ENCODE measurements at places on chromosomes 3 and 15.

DNA sequence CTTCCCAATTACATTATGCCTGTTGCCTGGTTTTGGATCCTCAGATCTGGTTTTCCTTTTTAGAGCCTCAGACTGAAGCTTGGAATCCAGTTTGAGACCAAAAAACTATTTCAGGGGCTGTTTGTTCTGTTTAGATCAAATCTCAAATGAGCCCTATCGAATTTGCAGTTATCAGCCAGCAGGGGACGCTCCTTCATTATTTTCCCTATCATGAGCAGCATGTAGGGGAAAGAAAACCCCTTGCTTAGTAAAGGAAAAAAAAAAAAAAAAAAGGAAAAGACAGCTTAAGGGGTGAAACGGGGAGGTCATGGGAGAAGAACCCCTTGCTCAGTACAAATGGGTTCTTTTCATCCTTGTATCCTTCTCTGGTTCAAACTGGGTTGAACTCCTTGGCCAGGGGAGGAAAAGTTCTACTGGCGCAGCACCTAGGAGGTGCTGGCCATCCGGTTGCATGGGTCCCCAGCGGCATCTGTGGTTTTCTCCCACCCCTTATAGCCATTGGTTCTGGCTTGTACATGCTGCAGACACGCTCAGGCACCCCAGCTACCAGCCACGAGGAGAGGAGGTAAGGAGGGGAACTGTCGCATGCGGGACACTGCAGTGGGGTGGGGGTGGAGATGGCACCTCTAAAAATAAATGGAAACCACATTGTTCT lies 1375.1 kb upstream of the ALCAM start:
- DNase-seq = peak; percentile 3

DNA sequence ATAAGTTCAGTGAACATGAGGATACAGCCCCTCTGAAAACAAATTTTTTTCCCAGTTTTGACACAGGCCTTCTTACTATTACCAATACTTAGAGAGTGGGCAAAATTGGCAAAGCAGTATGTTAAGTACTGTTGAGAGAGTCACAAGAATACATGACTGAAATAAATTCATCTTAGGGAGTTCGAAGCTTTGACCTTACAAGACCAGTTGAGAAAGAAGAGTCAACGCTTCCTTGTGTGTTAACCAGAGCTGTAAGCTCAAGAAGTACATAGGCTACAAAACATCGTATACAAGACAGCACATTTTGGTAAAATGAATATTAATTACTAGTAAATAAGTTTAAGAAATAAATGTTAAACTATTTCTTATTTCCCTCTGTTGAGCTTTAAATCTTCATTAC lies 164.4 kb upstream of the RORA start:
- no peak for DNase-seq

DNA sequence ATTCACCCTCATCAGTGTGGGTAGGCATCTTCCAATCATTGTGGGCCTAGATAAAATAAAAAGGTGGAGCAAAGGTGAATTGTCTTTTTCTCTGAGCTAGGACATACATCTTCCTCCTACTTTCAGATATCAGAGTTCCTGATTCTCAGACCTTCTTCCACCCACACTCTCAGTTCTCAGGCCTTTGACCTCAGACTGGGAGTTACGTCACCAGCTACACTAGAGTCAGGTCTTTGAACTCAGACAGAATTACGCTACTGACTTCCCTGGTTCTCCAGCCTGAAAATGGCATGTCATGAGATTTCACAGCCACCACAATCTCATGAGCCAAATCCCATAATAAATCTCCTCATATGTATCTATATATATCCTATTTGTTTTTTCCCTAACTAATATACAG lies 39.0 kb downstream of the STRIT1 start:
- DNase-seq = no peak

DNA sequence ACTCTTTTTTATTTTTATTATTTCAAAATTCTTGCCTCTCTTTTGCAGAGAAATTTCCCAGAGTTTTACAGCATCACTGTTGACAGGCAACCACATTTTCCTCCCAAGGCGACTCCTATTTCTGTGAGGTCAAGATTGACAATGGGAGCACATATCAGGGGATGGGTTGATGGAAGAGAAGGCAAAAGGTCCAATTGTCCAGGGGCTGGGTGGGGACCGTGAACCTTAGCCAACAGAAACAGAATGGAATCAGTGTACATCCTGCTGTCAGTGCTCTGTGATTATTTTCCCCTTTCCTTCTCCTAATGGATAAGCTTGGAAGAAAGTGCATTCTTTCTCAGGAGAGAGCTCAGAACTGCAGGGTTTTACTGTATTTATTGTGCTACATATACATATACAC lies 42.4 kb downstream of the CNTN6 start:
- DNase-seq = no peak

GRCh38 chr15:85547386-85547785 lies 167.0 kb downstream of the AKAP13 start:
- DNase-seq = no peak

GRCh38 chr3:61807865-61808276 lies 246.5 kb downstream of the PTPRG start:
- no peak for DNase-seq

DNA sequence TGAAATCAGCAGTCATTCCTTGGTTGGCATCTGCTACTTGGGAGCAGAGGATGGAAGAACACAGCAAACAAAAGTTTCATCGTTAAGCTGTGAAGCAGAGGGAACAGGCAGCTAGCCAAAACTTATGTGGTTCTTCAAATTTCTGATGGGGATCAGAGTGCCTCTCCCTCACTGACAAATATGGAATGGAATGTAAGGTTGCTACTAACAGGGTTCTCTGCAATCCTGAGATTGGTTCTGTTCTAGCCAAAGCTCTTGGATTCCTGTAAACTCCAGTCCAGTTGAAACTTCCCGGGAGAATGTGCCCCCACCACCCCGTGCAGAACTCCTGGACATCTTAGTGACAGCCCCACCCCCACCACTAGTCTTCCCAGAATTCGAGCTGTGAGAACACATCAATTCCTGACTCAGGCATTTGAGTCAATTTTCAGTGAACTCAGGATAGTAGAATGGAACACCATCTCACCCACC lies 55.9 kb upstream of the PHLDB2 start:
- peak; percentile 94 for DNase-seq

GRCh38 chr15:56385908-56386307 lies 20.7 kb downstream of the TEX9 start:
- DNase-seq = no peak

- DNase-seq = no peak
Observed at GRCh38 chr15:41169781-41170180, 53.7 kb upstream of the INO80 start.

GRCh38 chr3:125257536-125257935 lies 45.0 kb upstream of the SLC12A8 start:
- DNase-seq = no peak

- peak; percentile 91 for DNase-seq
Observed at GRCh38 chr3:177835008-177835407, 637.7 kb upstream of the TBL1XR1 start.

DNA sequence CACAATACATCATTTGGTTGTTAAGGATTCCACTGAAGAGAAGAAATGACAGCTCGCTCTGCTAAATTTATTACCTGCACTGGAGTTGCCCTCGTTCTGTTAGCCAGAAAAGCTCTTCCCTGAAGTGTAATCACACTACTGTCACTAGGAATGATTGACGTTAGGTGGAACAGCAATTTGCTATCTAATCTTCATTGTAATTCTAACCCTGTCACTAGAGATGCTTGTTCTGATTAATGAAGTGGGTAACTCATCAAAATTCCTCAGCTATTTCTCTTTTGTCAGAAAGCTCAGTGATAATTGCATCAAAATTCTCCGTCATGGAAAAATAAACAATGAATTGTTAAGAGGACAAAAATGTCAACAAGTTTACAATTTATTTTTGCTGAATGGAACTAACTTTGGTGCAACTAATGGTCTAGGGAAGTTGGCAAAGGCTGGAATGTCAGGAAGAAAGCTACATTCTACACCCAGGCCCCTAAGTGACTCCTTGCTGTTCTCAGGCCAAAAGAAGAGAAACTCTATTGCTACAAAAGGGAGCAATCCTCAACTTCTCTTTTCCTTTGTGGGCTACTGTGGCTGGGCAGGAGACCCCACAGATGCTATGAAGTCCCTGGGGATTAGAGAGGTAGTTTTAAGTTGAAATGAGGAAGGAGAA lies 34.1 kb downstream of the CCDC191 start:
- no peak for DNase-seq

- DNase-seq = no peak
Observed at GRCh38 chr3:170002879-170003278, 34.9 kb upstream of the GPR160 start.

- DNase-seq = no peak
Observed at GRCh38 chr3:130850044-130850797, 43.7 kb upstream of the ATP2C1 start.

DNA sequence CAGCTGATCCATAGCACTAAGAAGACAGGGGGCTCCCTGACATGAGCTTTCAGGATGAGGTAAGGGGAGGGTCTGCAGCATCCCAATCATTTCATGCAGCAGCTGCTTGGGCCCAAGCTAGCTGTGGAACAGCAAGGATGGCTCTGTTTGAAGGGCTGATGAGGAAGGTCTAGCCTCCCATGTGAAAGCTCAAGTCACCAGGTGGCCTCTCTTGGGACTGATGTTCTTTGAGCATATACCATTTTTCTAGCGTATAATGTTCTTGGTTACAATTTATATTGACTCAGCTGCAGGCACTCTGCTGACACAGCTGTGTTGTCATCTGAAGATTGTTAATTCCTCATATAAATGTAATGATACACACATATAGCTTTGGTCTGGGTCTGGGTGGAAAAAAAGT lies 87.0 kb downstream of the CD200R1L start:
- no peak for DNase-seq

DNA sequence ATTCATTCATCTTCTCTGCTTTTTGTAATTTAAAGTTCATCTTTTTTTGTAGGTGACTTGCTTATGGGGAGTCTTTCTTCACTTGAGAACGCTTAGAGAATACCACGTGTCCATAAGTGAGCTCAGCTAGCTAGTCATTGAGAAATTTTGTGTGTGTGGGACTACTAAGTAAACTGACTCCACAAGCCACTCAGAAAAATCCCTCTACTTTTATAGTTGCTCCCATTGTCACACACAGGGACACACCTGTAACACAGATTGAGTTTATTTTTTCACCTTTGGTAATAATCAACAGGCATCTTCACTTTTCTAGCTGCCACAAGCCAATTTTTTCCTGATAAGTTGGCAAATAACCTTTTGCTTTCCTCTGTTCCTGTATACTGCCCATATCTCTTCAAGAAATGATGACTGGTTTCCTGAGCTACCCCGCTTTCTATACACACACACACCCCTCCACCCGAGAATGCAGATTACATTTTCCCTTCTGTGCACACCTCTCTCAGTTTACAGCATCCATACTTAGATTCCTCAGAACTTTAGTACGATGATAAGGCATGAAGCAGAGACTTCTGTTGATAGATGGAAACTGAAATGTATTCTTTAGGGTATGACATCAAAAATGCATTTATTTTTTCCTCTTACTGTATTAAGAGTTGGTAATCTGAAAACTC lies 4.6 kb downstream of the TSC22D2 start:
- no peak for DNase-seq

GRCh38 chr3:100496711-100497261 lies 4.4 kb downstream of the TMEM45A start:
- DNase-seq = no peak

Data from GM04504 (cell line).